ENCODE measurements at places on chromosomes 1 and 21. TPM values are rescaled to one million over a fixed set of nuclear protein-coding genes. Genes with fewer than 3 reads are reported as not detected.

LCE1A gene
- not detected for total RNA-seq

AIRE gene
- total RNA-seq, result not detected

CD101 gene
- total RNA-seq, result not detected

LCE6A gene
- not detected for total RNA-seq

OR2L2 gene
- not detected for total RNA-seq

GPR3 gene
- total RNA-seq, result 1.0 TPM

PLA2G2C gene
- total RNA-seq, result not detected

LAPTM5 gene
- total RNA-seq, result not detected

LAMB3 gene
- 4.9 TPM for total RNA-seq

OR2L5 gene
- total RNA-seq, result not detected

LMX1A gene
- not detected for total RNA-seq

CNR2 gene
- total RNA-seq, result not detected

ESRRG gene
- total RNA-seq, result under 0.01 TPM

RXRG gene
- total RNA-seq, result not detected

LCE2B gene
- total RNA-seq, result not detected

LIPI gene
- not detected for total RNA-seq

GJB3 gene
- not detected for total RNA-seq

UTS2 gene
- total RNA-seq, result 0.17 TPM

ACTL8 gene
- 0.30 TPM for total RNA-seq

IGSF9 gene
- under 0.01 TPM for total RNA-seq

CGN gene
- total RNA-seq, result 0.15 TPM

ASPM gene
- total RNA-seq, result 28.2 TPM

GJC2 gene
- 1.9 TPM for total RNA-seq

KRTAP12-2 gene
- not detected for total RNA-seq

PLCH2 gene
- under 0.01 TPM for total RNA-seq

SPOCD1 gene
- total RNA-seq, result 29.9 TPM

VWA1 gene
- total RNA-seq, result 7.1 TPM

OR2T11 gene
- total RNA-seq, result not detected

CLCNKB gene
- total RNA-seq, result not detected

B3GALT6 gene
- 23.2 TPM for total RNA-seq

BEND5 gene
- total RNA-seq, result 1.2 TPM

SLC6A9 gene
- 5.2 TPM for total RNA-seq

FABP3 gene
- total RNA-seq, result 209 TPM

SSR2 gene
- 503 TPM for total RNA-seq

CLIC6 gene
- under 0.01 TPM for total RNA-seq
